ENCODE measurements at places on chromosomes 7 and 10. TPM values are rescaled to one million over a fixed set of nuclear protein-coding genes. Genes with fewer than 3 reads are reported as not detected.
A peak's percentile ranks its signal among the peaks of the same experiment; 100 is the strongest.

- peak; percentile 72 for DNase-seq
These were observed 108.5 kb upstream of the TMEM168 start for GRCh38 chr7:112898432-112899290.

- no peak for DNase-seq
These were observed 87.3 kb upstream of the CSTF2T start for GRCh38 chr10:51786684-51787035.

- DNase-seq: no peak
These were observed 4.8 kb downstream of the ECHDC3 start for GRCh38 chr10:11746883-11747539.

GRCh38 chr10:788796-789748 is 99.6 kb upstream of the DIP2C start:
- DNase-seq: peak; percentile 82

GRCh38 chr7:463817-464453 is 55.7 kb downstream of the PDGFA start:
- no peak for DNase-seq

- DNase-seq: no peak
These were observed 8.1 kb downstream of the TRPV5 start for GRCh38 chr7:142925413-142925812.

GRCh38 chr7:44108768-44109750 is 4.9 kb downstream of the AEBP1 start:
- no peak for DNase-seq

DNA sequence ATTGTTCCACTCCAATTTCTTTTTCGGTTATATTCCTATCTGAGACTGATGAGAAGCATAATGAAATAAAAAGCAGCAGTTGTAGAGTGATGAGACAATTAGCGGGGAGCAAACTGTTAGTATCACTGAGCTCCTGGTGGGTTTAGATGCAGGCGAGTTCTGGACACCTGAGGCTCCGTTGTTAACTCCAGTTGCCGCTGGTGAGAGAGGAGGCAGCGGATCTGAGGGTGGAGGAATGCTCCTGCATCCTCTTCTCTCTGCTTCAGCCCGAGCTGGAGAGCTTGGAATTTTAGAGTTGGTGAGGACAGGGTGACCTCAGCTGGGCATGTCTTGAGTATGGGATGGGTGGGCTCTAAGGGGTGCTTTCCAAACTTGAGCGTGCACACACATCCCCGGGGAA is 31.4 kb downstream of the LRMDA start:
- DNase-seq: no peak

DNA sequence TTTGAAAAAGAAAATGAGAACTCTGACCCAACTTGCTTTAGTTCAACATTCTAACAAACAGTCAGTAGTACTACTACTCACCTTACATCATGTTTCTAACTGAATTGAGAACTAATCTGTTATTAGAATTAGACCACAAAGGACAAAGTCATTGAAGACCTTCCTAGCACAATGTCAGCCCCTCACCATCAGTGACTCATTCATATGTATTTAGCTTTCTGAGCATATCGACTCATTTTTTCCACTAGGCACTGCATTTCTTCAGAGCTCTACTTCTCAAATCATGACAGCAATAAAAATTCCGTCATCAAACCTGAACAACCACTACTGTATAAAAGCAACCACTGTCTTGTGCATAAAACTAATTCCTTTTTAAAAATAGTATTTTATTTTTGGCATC is 4.4 kb upstream of the LRRN3 start:
- DNase-seq: no peak

DNA sequence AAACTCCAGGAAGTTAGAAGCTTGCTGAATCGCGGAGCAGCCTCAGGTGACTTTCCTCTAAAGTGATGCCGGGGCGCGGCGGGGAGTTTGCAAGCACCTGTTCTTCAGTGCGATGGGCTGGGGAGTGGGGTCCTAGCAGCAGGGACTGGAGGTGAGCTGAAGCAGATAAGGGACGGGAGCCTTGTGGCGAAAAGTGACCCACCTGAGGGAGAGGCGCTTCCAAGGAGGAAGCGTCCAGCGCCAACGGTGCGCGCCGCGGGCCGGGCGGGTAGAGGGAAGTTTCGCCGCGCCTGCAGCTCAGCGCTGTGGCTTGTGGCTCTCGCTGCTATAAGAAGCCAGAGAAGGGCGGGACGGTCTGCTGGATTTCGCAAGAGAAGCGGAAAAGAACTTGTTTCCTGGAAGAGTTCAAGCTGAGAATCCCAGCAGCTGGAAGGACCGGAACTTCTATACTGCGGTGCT is at the start of gene STEAP4:
TSS of gene STEAP4 (minus strand) at position 305 of the 459 bp plus-strand sequence. CDS start 22,625 bp downstream, outside the sequence.
- peak; percentile 9 for DNase-seq

DNA sequence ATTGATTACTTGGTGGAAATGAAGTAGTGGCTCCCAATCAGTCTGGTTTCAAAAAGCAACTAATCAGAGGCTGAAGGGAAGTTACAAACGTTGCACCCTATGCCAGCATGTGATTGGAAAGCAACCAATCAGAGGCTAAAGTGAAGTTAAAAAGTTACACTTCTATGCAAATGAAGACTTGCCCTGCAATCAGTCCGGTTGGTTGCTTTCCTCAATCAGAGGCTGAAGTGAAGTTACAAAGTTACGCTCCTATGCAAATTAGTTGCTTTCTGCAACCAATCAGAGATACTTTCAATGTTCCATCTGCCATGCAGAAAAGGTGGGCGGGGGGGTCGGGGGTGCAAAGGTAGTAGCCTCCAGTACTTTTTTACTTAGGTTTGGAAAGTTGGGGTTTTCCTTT is 1077.1 kb downstream of the TYW1 start:
- DNase-seq: no peak

DNA sequence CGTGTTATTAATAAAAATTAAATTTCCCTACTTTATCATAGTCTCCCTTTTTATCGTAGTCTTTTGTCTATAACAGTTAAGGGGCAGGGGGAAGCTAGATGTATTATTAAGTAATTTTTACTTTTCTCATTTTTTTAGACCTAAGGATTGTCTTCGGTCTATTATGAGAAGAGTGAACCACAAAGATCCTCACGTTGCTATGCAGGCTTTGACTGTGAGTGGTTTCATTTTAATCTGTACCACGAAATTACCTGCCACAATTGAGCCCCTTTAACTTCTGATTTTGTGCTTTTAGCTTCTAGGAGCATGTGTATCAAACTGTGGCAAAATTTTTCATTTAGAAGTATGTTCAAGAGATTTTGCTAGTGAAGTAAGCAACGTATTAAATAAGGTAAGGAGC is 40.6 kb downstream of the STAM start:
- DNase-seq: no peak

DNA sequence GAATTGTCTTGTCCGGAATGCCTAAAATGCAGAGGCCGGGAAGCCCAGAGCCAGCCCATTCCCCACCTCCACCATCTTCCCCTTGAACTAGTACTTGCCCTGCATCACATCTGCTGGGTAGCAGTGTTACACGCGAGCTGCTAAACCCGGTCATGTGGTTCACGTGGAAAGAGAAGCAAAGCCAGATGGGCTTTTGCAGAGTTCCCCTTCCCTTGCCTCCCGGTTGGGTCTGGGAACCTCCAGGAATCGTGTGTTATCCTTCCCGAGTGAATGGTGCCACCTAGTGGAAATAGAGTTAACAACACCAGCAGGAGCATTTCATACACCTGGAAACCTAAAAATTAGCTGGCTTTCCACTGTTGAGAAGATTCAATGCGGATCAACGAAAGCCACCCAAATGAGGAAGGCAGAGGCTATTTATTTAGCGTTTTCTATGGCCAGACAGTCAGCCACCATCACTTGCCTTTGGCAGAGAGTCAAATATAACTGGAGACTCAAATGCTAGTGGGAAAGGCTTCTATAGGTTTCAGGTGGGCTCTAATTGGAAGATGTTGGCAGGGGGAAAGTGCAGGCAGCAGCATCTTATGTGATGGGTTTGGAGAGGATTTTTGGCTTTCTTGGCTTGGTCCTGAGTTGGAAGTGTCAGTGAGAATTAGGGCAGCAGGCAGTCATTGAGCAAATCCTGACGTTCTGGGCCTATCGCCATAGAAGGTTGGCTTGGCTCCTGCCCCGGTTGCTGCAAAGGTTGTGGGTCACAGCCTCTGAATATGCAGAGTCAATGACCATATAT is 12.9 kb upstream of the DENND2A start:
- DNase-seq: peak; percentile 71

DNA sequence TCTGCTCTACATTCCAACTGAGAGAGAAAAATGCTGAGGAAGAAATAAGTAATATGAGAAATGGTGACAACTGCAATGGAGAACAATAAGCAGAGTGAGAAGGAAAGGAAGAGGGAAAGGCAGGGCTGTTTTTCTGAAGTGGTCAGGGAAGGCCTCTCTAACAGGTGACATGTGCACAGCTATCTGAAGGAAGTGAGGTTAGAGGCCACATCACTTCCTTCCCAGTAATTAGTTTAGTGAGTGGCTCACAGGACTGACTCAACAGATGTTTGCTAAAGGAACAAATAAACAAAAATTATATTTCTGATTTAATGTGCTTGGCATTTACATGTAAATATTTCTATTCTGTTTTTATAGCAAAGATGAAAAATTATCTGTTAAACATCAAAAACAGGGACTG is 77.9 kb downstream of the ARHGAP21 start:
- peak; percentile 7 for DNase-seq

- DNase-seq: no peak
These were observed 53.4 kb upstream of the DGKI start for GRCh38 chr7:137900137-137900536.

DNA sequence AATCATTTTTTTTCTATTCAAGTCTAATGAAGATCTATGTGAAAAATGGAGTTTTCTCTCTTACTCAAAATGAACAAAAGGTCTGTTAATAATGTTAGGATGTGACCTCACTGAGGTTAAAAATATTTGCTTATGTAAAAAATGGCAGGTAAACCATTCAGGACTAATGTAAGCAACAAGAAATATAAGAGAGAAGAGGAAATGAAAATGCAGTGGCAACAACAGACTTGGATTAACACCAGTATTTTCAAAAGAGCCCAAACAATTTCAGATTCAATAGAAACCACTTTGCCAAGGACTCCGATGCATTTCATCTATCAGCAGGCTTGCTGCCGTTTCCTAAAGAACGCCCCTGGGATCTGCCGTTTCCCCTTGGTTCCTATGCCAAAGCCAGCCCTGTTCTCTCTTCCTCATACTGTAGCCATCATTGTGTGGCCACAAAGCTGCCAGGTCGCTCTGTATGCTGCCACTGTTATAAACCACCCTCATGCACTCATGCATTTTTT is 66.4 kb downstream of the MTURN start:
- no peak for DNase-seq

DNA sequence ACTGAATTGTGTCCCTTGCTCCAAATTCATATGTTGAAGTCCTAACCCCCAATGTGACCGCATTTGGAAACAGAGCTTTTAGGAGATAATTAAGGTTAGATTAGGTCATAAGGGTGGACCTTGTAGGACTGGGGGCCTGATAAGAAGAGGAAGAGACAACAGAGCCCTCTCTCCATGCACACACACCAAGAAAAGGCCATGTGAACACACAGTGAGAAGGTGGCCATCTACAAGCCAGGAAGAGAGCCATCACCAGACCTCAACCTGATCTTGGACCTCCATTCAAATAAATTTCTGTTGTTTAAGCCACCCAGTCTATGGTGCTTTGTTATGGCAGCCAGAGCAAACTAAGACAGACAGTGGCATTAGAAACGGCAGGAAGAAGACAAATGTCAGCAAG is 12.5 kb upstream of the PRKAR2B start:
- DNase-seq: no peak

GRCh38 chr7:154953006-154953684 is 49.8 kb downstream of the PAXIP1 start:
- peak; percentile 61 for DNase-seq

GRCh38 chr7:82678259-82678658 is 234.7 kb upstream of the CACNA2D1 start:
- no peak for DNase-seq

GRCh38 chr10:68096913-68097516 is 12.3 kb upstream of the MYPN start:
- peak; percentile 94 for DNase-seq

GRCh38 chr7:132402751-132403245 is 173.5 kb downstream of the PLXNA4 start:
- DNase-seq: peak; percentile 50

- peak; percentile 6 for DNase-seq
These were observed 857 bp downstream of the MEOX2 start for GRCh38 chr7:15685358-15686294.

DNA sequence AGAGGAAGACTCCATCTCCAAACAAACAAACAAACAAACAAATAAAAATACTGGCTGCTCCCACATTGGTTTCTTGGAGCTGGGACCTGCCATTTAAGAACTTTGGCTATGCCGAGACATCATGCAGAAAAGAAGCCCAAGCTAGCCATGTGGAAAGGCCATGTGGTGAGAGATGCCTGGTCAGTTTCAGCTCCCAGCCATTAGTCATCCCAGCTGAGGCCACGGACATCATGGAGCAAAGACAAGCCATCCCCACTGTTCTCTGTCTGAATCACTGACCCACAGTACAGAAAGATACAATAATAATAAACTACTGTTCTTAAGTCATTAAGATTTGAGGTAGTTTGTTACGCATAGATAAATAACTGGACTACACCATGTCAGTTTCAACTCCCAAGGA is 70.0 kb upstream of the PCBD1 start:
- DNase-seq: no peak

DNA sequence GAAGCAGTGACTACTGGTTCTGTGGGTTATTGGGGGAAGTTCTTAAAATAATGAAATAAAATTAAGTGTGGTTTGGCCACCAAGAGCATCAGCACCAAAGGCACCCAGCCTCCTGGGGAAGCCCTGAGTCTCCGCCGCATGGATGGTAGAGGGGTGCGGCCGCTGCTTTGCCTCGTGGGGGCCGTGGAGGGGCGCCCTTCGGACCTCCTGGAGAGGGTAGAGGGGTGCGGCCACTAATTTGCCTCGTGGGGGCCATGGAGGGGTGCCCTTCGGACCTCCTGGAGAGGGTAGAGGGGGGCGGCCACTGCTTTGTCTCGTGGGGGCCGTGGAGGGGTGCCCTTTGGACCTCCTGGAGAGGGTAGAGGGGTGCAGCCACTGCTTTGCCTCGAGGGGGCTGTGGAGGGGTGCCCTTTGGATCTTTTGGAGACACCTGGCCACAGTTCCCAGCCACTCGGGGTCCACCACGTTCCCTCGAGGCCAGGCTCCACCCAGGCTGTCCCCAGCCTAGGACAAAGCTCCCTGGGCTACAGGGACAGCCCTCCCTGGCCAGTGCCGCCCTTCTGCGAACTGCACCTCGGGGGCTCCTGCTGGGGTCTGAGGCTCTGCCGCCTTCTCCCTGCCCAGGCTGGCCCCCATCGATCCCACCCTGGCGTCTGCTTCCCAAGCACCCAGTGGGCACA is 535.1 kb downstream of the PTPRN2 start:
- no peak for DNase-seq

Gene SPDYE3
- total RNA-seq: not detected

Gene BAIAP2L1
- 11.1 TPM for total RNA-seq

Gene NUTM2B
- total RNA-seq: not detected

Gene DGKB
- total RNA-seq: 0.11 TPM

Gene LRRC61
- total RNA-seq: 9.7 TPM

Gene TMEM184A
- 1.7 TPM for total RNA-seq

Gene ENTPD1
- total RNA-seq: 0.06 TPM

Gene WDFY4
- not detected for total RNA-seq

Gene IGFBP3
- total RNA-seq: 265 TPM

Gene ABCB4
- total RNA-seq: 1.5 TPM

Gene CALML3
- total RNA-seq: not detected

Gene TRPV5
- not detected for total RNA-seq

Gene EPHA1
- total RNA-seq: not detected

Gene PDE1C
- total RNA-seq: 24.2 TPM

Gene NME8
- total RNA-seq: not detected

Gene CASTOR2
- 1.5 TPM for total RNA-seq

Gene TBXAS1
- total RNA-seq: 6.3 TPM

Gene EMX2
- total RNA-seq: 3.9 TPM

Gene CCL24
- total RNA-seq: not detected

All from Daoy (cell line).